ENCODE measurements at places on chromosomes 7 and 10.

DNA sequence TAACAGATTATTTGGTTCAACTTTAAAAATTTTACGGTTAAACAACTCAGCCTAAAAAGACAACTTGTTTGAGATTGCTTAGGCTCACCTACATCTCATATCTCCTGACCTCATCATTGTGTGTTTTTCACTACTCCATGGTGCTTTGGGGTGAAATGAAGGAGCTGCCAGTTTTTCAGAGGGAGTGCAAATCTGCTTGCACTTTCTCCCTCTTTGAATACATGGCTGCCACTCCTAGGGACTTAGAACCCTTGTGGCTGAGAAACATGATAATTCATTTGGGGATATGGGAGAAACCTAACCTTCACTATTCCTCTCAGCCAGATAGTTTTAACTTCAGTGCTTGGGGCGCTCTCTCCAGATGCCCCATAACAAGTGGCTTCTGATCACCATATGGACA lies 2.7 kb downstream of the CCSER2 start:
- ATAC-seq, result no peak

GRCh38 chr7:97751566-97751965 lies 19.7 kb downstream of the TAC1 start:
- ATAC-seq, result no peak

DNA sequence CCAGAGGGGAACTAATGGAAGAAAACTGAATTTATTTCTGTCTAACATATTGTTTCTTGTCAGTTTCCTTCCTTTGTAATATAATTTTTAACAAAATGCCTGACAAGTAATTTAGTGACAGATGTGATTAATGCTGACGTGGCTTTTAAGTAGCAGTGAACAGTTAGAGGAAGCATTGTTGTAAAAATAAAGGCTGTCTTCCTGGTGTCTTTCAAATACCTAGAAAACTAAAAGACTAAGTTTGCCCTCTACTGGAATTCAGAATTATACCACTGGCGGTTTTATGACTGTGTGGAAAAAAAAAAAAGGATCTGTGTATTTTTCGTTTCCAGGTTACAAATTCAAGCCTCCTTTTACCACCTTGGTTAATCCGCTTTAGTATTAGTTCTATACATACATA lies 217.1 kb upstream of the DPP6 start:
- peak; percentile 46 for ATAC-seq

- no peak for ATAC-seq
These were observed 63.3 kb downstream of the RASGEF1A start for GRCh38 chr10:43203448-43204041.

DNA sequence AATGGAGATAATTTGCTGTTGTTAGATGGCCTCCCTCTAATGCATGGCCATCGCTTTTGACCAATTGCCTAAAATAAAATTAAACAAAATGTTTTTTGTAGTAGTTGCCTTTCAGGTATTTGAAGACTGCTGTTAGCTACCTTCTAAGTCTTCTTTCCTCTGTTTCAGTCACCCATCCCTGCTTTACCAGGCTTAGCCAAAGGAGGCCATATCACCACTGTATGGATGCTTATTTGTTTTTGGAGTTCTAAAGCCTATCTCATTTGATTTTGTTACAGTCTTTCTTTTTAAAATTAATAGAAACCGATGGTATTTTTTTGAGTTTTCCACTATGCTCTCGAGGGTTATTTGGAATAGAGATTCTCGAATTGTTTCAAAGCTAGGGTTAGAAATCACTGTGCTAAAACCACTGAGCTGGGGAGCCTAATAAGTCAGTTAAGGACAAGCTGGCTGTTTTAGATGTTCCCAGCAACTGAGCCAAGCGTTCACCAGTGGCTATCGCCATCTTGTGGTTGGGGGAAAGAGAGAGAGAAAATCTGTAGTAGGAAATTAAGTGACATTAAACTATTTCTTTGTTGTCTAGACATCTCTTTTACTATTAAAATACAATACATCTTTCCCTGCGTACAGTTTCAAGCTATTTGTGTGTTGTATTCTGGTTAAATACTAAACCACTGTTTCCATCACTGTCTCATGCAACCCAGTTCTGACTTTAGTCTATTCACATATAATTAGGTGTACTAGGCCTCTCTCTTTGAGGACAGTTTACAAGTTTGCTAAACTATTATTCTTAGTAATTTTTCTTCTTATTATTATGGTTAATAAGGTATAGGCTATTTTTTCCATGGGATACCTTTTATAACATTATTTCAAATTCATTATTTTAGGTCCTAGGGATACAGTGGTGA lies 52.2 kb downstream of the GPR158 start:
- no peak for ATAC-seq

Data from gastroesophageal sphincter (tissue), 4 donors.